Activated B cell treated with CpG ODN at 0.5 μM for 24 hours (primary cell): ENCODE measurements at places on chromosomes 13 and 19.
A peak's percentile ranks its signal among the peaks of the same experiment; 100 is the strongest.

- DNase-seq = no peak
Observed at GRCh38 chr13:38264363-38265131, 85.1 kb upstream of the UFM1 start.

DNA sequence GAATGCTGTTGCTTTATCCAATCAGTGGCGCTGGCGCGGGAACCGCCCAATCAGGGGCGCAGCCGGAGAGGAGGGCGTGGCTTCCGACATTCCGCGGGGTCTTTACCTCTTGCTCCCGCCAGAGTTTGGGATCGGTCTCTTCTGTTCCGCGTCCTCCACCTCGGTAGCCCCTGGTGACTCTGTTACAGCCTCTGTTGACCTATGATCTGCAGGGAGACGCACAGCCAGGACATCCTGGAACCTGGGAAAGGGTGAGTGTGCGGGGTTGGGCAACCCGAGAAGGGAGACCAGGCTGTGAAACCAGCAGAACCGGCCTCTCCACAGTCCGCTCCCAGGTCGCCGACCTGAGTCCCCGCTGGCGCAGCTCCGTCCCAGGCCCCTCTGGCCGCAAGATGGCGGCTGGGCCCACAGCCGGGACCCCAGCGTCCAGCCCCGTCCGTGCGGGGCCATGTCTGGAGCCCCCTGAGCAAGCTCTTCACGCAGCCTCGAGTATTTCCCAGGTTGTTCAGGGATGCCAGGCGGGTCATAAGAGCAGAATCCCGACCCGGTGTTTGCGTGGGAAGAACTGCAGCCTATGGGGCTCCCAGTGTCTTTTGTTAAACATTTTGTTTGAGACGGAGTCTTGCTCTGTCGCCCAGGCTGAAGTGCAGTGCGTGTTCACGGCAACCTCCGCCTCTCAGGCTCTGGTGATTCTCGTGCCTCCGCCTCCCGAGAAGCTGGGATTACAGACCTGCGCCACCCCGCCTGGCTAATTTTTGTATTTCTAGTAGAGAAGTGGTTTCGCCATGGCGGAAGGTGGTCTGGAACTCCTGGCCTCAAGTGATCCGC, 4.4 kb upstream of the ZNF681 start:
- peak; percentile 78 for DNase-seq

- no peak for DNase-seq
Observed at GRCh38 chr19:30681162-30682100, 309.2 kb downstream of the ZNF536 start.

- no peak for DNase-seq
Observed at GRCh38 chr19:19443902-19444680, 38.6 kb downstream of the GATAD2A start.

- no peak for DNase-seq
Observed at GRCh38 chr19:52198678-52199077, 8.8 kb downstream of the PPP2R1A start.

DNA sequence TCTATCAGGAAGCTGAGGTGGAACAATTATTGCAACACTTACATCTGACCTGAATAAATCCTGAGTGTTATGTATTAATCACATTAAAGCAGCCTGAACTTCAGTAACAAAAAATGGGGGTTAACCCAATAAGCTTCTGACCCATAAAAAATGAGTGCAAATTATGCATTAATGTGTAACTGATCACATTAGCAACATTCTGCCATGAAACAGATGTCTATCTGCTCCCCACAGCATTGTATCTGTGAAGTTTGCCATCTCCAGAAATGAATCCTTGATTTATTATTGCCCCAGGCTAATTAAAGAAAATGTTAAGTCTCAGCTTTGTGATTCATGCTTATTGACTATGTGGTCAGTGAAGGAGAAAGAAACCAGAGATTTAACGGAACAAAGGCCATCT, 304.9 kb downstream of the PCDH20 start:
- DNase-seq = no peak
